M059J (cell line): ENCODE measurements at places on chromosomes 11 and 22.
A peak's percentile ranks its signal among the peaks of the same experiment; 100 is the strongest.

DNA sequence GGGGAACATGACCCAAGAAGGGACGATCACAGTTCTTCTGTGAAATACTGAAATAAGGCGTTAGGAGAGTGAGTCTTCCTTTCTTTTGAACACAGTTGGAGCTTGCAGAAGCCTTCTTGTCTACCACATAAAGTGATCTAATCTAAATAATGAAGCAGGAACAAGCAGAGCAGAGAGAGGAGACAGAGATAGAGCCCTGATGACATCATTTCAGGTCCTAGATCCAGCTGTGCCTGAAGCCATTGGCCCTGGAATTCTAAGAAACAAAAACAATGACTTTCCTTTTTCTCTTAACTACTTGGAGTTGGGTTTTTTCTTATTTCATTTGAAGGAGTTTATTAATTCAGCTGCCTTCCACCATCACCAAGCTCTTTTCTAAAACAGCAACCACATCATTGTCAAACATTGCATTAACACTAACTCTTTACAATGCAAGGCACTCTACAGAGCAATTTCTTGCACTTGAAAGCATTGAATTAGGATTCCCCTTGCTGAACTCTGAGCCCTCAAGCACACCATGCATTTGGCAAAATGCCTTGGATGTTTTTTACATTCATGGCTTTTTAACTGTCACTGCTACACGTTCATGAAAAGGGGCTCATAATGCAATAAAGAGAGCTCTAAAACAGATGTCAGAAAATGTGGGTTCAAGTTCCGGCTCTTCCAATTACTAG, 117.2 kb upstream of the TIMP3 start:
- peak; percentile 20 for DNase-seq

DNA sequence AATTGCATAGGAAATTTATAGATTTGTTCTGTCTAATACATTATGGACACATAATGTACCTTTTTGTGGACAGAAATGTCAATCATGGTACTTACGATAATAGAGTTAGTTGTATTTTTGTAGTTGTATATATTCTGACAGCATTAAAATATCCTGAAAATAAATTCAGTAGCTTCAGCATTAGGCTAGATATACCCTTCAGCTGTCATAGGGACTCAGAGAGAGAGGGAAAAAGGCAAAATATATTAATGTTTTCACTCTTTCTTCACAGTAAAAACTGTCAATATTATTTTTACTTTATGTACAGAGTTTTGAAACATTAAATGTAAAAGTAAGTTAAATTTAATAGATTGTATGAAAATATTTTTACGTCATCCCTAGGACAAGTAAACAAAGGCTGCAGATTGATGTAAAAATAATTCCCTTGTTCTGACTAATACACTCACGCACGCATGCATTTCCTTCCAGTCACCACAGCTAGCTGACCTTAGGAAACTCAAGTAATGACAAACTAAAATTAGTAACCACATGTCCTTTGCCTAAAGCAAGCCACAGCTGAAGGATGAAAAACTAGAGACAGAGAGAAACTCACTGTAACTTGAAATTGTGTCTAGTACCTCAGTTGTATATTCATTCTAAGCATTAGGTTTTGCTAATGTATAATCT, 104.7 kb upstream of the CARD18 start:
- DNase-seq: peak; percentile 95

GRCh38 chr11:32489464-32489863, 54.1 kb upstream of the WT1 start:
- DNase-seq: no peak

DNA sequence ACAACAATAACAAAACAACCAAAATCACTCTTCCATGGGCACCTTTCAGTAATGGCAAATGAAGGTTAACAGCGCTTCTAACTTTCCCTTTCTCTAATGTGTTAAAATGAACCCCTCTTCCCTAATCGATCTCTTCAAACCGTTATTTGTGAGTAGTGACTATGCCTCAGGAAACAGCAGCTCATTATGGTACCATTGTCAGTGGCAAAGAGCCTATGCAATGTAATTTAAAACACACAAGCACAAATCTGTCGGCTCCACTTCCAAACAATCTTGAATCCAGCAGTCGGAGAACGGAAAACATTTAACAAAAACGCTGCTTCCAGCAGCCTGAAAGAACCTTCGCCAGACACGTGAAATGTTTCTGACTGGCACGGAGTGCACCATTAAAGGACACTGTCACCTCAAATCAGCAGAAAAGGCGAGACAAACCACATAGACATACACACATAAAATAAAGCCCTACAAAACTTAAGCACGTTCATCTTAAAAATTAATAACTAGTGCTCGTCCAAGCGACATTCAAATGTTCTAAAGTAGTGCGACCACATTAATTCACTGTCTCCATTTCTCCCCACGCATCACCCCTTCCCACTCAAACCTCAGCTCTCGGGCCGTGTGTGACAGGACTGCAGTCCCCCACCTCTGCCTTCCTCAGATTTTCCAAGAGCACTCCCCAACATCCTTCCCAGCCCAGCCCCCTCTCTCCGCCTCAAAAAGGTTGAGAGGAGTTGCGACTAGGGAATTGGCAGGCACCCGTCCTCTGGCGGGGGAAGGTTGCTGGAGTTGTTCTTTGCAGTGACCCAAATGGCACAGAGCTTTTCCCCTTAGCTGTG, 748 bp downstream of the RAB30 start:
- DNase-seq: peak; percentile 46

DNA sequence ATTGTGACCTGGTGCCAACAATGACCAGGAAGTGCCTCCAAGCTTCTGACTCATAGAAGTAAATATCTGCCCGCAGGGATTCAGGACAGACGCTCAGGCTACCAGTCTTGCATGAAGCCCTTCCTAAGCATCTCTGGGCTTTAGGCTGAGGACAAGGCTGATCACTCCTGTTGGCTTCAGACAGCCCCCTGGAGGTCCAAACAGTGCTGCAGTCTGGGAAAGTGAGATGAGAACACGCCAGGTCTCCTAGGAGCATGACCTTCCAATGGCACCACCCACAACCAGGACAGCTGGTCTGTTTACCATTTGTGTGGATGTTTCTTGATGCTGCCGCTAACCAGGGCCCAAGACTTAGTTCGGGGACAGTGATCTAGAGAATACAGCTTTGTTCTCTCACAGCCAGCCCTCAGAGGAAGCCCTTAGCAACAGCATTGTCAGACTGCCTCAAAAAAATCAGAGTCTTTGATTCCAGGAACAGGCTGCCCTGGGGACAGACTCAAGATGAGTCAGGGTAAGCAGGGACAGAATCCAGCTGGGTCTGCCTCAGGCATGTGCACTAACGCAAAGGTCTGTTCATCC, 111.2 kb downstream of the ZNF280B start:
- peak; percentile 84 for DNase-seq

- DNase-seq: no peak
These were observed 618 bp upstream of the CERK start for GRCh38 chr22:46738647-46739093.

DNA sequence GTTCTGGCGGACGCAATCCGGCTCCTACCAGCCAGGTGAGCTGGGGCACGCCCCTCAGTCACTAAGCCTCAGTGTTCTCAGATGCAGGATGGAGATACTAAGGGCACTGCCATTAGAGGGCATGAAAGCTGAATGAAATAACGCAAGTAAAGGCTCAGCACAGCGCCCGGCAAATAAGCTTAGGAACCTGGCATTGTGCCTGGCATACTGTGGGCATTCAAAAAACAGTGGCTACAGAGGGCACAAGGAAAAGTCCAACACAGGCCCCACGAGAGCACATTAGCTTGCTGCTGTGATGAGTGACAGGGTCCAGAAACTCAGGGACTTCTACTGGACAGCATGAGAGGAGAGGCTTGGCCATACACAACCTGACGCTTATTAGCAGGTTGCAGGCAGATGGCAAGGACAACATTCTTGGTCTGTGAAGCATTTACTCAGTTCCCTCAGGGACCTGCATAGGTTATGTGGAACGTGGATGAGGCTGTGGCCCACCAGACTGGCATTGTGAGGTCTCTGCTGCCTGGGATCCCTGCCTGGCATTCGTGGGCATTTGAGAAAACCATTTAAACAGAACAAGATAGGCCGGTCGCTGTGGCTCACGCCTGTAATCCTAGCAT, 12.2 kb downstream of the TXN2 start:
- peak; percentile 58 for DNase-seq

GRCh38 chr22:36277482-36278291, 24.8 kb downstream of the APOL1 start:
- DNase-seq: peak; percentile 61

DNA sequence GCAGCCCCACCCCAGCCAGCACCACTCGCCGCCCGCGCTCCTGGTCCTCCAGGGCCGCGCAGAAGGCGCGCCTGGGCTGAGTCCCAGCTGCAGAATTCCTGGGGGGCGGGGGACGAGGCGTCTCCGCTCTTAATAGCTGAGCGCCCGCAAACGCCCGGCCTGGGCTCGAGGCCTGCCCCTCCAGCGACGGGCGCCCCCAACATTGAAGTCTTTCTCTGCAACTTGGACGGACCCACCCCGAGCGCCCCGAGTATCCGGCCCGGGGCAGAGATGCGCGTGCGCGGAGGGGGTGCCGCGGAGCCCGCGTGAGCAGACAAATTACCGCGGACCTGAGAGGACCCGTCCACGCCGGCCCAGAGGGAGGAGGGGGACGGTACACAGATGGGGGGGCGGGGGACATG, 6.7 kb upstream of the SYT7 start:
- peak; percentile 24 for DNase-seq

DNA sequence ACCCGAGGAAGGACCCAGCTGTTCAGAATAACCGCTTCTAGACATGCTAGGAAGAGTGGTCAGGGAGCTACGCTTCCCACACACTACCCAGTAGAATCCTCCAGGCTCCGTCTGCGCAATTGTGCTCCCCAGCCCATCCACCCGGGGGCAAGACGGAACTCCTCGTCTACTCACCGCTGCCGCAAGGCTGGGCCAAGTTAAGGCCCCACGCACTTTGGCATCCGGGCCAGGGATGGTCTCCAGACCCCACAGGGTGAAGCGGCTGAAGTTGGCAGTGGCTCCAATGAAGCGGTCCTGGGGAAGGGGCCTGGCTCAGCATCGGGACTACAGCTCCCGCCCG, 757 bp downstream of the RNASEH2C start:
- peak; percentile 62 for DNase-seq

- peak; percentile 68 for DNase-seq
These were observed 192.6 kb downstream of the CASP12 start for GRCh38 chr11:104705490-104706190.

DNA sequence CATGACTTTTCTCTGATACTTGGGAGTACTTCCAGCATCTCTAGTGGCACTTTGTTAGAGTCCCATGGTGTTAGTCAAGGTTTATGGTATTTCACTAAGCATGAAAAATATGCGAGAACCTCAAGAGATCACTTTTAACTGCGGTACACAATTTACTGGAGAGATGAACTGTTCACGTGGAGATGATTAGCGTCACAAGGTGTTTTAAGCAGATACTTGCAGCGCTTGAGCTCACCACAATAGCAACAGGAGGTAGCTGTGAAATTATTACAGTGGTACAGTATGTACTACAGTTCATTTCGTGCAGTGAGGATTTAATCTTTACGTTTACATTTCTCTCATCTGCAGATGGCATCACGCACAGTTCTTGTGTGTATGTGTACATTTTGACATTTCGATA, 4.5 kb downstream of the PARVA start:
- no peak for DNase-seq

DNA sequence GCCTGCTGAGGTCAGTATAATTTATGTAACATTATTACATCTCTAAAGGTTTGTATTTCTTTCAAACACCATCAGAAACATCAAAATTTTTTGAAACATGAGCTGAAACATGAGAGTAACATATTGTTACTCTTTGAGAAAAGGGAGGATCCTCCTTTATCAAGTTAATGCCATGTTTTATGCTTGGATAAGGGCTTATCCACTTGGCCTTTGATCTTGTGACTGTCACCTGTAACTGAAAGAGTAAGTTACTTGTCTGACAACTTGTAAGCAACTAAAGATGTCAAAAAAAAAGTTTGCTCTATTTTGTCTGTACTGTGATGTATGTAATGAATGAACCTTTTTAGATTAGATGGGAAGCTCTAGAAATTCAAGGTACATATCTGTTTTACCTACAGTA, 59.6 kb downstream of the FAR1 start:
- no peak for DNase-seq

GRCh38 chr11:35256296-35256695, 117.3 kb downstream of the CD44 start:
- no peak for DNase-seq

DNA sequence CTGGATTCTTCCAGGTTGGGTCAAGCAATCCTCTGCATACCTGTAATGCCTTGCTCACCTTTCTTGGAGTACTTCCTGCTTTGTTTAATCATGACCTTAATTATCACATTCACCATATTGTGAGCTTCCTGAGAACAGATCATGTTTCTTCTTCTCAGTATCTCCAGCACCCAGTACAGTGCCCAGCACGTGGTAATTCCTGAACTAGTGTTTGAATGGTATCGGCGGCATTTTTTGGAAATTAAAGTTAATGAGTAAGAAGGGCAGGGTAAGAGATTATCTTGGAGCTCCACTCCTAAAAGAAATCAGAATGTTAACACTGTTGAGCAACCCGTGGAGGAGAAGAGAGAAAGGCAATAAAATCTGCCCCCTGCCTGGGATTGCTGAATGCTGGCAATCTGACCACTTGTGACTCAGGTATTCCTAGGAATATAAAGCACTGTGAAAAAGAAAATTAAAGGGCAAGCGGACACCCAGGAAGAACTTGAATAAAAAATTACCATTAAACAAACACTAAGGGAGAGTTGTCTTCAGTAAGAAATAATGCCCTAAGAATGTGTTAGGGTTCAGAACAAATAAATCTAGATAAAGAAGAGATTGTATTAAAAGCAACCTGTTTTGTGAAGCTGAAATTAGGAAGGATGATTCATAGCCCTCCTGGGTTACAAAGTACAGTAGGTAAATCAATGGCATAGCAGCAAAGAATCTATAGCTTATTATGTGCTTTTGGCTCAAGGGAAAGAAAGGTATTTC, 92.9 kb downstream of the PDHX start:
- peak; percentile 97 for DNase-seq

GRCh38 chr11:12673924-12674570, at the start of gene TEAD1:
TSS of gene TEAD1 (plus strand) at chr11:12674421.
- peak; percentile 91 for DNase-seq

- DNase-seq: no peak
These were observed 47.8 kb upstream of the ALX4 start for GRCh38 chr11:44357711-44358110.

GRCh38 chr11:1968454-1969002, 21.4 kb downstream of the MRPL23 start:
- DNase-seq: no peak

- no peak for DNase-seq
These were observed 547.4 kb downstream of the NTM start for GRCh38 chr11:131917634-131918384.

DNA sequence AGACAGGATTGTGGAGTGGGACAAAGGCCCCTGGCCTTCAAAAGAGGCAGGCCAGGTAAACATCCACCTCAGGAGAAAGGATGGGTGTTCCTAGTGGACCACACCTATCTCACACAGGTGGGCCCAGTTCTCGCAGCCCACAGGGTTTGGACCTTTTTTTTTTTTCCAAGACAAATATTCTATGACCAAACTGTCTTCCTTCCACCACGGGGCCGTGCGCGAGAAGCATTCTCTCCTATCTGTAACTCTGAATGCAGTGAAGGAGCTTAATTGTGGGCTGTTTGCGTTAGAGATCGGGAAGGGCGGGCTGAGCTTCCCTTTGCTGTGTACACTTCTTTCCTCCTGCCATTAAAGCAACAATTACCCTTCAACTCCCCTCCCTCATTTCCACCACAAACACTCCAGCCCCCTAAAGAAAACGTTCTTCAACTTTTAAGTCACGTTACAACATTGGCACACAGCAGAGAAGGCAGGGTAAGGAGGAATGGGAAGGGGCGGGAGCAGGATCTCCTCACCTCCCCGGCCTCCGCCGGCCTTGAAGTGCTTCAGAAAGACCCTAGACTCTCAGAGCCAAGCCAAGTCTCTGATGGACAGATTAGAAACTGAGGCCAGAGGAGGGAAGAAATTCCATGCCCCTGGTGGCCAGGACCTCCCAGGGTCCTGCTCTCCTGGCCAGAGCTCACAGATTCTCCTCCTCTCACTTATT, 238.4 kb downstream of the BUD13 start:
- no peak for DNase-seq
